BJ (cell line): ENCODE measurements at places on chromosomes 3 and 15.

DNA sequence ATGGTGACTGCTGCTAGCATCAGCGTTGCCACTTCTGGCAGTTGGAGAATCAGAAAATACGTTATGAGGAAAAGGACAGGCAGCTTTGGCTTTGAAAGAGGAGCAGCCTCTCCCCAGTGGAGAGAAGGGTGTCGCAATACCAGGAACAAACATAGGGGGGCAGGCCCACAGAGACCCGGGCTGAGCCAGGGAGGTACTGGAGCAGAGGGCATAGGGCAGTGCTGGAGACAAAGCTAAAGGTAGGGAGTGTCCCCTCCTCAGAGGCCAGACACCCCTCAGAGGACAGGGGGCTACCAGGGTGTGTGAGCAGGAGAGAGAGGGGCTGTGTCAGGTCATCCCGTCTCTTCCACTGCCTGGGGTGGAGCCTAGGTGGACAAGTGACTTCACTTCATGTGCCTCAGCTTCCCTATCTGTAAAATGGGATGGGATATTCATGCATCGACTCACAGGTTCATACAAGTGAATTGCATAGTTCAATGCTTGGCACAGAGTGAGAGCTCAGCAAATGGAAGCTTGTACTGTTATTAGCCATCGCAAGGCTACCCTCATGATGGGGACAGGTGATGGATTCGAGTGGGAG, 49.7 kb upstream of the LIMD1 start:
- DNase-seq = no peak

- DNase-seq = no peak
Observed at GRCh38 chr15:85621094-85621493, 173.6 kb downstream of the KLHL25 start.

GRCh38 chr3:149342413-149343380, 9.3 kb upstream of the TM4SF18 start:
- DNase-seq = peak; percentile 55

- DNase-seq = peak; percentile 94
Observed at GRCh38 chr3:127792541-127793292, 29.6 kb downstream of the MGLL start.

- DNase-seq = no peak
Observed at GRCh38 chr3:115099986-115100571, 47.0 kb downstream of the ZBTB20 start.

- DNase-seq = no peak
Observed at GRCh38 chr15:98794211-98794610, 145.9 kb downstream of the IGF1R start.

GRCh38 chr3:196914866-196915265, 27.5 kb downstream of the NCBP2 start:
- DNase-seq = no peak

DNA sequence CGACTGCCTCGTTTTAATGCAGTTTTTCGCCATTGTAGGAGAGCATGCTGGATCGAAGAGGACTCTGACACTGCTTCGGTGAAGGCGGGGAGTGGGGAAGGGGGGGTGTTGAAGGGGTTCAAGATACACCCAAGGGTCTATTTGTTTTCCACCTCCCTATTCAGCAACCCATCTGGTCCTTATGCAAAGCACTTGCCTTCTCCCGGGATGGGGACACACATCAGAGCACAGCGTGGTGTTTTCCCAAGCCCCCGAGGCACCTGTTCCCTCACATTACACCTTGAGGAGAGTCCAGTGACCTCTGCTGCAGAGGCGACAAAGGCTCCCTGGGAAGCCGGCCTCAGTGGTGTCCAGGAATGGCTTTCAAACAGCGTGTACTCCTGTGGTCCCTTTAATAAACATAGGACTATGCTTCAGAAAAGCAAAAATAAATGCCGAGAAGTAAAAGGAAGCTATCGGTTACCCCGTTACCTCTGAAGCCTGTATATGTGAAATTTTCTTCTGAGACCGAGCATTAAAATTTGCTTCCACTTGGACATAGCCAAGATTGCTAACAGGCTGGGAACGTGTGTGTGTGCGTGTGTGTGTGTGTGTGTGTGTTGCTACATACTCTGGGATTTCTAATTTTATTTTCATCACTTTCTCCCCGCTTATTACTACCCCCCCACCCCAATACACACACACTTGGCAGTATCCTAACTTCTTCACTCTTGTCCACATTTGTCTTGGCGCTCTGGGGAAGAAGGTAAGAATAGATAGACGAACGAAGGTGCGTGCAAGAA, 53.2 kb downstream of the CCDC54 start:
- DNase-seq = no peak

DNA sequence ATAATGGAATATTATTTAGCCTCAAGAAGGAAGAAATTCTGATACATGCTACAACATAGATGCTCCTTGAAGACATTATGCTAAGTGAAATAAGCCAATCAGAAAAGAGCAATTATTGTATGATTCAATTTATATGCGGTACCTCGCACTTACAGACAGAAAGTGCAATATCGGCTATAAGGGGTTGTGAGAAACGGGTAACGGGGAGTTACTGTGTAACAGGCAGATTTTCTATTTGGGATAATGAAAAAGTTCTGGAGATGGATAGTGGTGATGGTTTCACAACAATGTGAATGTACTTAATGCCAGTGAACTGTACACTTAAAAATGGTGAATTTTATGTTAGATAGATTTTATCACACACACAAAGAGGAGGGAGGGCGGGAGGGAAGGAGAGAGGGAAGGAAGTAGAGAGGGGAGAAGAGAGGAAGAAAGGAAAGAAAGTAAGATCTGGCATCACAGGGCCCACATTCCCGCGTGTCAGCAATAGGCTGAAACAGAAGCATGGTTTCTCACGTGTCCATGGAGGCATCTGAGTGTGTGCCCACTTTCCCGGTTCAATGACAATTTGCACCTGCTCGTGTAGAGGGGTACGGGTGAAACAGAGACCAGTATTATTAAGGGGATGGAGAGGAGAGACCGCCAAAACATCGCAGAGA, 700 bp upstream of the BLM start:
- no peak for DNase-seq

GRCh38 chr3:34934660-34935059, 704.7 kb upstream of the ARPP21 start:
- no peak for DNase-seq

- DNase-seq = no peak
Observed at GRCh38 chr3:172692751-172693338, 18.0 kb downstream of the NCEH1 start.

GRCh38 chr15:72468103-72468502, 6.0 kb upstream of the ARIH1 start:
- no peak for DNase-seq

DNA sequence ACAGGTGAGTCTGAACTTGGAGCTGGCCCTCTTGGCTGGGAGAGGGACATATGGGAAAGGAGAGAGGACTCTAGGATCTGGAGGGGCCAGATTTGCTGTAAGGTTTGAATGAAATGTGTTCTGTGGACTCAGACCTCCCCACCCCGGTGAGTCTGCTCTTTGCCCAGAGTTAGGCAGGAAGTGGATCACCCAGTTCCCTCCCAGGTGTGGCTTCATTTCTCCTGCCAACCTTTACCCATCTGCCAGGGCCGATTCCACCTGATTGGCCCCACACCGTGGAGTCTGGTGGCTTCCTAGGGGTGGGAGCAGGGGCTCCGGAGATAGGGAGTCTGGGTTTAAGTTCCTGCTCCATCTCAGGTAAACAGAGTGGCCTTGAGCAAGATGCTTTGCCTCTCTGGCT, 25.5 kb downstream of the CD276 start:
- DNase-seq = no peak

- peak; percentile 56 for DNase-seq
Observed at GRCh38 chr3:44885618-44886017, 11.2 kb downstream of the TGM4 start.

DNA sequence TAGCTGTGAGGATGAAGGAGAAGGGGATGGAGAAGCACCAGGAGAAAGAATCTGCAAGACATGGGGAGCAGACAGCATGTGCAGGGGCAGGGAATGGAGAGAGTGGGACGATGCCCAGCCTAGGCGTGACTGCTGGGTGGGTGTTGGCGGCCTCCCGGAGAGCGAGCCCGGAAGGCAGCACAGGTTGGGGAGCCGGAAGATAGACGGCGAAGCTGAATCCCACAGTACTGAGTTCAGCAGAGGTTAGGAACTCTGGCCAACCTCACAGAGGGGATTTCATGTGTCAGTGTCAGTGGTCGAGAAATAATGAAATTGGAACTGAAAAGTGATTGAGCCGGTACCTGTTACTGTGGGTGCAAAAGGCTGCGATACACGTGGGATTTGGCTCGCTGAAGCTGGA, 55.2 kb downstream of the PXYLP1 start:
- DNase-seq = no peak

DNA sequence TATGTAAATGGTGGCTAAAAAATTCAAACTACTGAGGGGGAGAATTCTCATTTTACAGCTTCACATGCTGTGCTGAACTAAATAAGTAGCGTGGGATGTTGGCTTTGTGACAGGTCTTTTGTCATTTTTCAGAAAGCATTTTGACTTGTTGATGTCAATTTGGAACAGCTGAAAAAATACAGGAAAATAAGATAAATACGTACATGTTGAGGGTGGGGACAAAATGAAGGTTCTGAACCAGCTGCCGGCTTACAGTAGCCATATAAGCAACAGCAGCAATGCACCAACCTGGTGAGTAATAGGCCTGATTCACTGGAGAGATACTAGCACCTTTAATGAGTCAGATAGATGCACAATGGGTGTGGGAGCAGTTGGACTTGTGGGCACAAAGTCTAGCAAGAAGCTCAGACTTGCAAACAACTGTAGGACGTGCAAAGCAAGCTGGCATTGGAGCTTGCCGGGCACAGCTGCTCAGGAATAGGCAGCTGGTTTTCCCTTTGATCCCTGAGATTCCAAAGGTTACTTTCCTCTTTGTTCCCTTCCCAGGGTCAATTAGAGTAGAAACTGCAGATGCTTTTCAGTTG, 12.9 kb downstream of the B3GNT5 start:
- DNase-seq = peak; percentile 9

GRCh38 chr3:151460228-151460627, 633 bp downstream of the IGSF10 start:
- no peak for DNase-seq

- DNase-seq = no peak
Observed at GRCh38 chr3:124569761-124570160, 160.5 kb upstream of the UMPS start.

DNA sequence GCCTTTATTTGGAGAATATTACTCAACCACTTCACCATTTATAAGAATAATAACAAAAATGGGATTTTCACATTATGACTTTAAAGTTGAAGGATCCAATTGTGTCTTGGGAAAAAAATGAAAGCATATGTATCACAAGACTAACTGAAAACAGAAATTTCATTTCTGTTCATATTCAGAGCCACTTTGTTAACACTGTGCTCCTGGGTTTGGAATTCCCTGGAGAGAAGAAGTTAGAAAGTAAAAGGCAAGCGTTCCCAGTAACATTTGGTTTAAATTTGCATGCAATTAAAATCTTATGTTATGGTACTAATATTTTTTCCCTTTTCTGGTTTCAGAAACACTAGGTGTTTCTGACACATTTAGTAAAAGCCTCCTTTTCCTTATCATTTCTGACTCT, 230.8 kb downstream of the RBMS3 start:
- no peak for DNase-seq

GRCh38 chr15:64544450-64544849, 84.1 kb downstream of the ZNF609 start:
- DNase-seq = no peak

DNA sequence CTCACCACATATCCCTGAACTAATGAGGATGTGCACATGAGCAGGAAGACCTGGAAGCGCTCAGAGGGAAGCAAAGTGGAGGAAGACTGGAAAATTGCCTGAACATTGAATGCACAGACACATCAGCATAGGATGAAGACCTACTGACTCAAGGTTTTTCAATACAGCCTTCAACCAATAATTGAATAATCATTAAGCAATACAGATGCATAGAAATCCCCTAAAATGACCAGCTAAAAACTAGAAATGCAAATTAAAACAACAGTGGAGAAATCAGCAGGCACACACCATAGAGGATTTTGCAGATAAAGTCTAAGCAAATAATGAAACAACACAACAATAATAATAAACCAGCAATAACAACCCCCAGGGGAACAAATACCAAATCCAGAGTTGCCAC, 80.4 kb downstream of the CEP152 start:
- no peak for DNase-seq

DNA sequence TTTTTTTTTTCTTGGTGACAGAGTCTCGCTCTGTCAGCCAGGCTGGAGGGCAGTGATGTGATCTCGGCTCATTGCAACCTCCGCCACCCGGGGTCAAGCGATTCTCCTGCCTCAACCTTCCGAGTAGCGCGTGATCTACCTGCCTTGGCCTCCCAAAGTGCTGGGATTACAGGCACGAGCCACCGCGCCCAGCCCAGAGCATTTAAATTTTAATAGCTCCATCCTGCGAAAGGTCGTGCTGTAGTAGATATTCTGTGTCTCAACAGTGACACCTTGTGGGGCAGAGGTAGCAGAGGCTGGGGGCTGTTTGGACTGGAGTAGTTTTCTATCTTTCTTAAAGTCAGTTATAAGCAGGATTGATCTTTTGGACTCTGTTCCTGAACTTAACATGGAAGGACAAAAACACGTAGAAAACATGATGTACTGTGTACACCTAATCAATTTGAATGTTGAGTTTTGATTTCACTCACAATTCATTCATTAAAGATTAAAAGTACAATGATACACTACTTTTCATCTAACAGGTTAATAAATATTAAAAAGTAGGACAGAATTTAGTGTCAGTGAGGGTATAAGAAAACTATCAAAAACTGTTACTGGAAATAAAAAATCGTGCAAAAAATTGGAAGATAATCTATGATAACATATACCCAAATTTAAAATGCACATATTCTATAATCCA, 11.0 kb upstream of the PDCD6IP start:
- no peak for DNase-seq

GRCh38 chr15:55879181-55879580, 114.2 kb downstream of the NEDD4 start:
- DNase-seq = no peak

- DNase-seq = no peak
Observed at GRCh38 chr3:19457449-19457848, 309.1 kb downstream of the KCNH8 start.

DNA sequence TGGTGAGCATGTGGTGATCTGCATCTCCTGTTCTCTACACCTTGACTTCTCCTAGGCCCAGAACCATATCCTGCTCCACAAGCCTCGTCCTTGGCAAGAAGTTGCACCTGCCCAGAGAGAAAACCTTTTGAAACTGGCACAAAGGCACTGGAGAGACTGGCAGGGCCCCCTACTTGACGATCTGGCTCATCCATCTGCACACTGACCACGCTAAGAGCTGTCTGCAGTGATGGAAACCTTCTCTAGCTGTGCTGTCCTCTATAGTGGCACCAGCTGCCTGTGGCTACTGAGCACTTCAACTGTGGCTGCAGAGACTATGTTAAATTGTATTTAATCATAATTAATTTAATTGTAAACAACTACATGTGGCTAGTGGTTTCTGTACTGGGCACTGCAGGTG, 26.2 kb upstream of the SRP14 start:
- no peak for DNase-seq
